Activated CD4-positive, alpha-beta T cell treated with anti-CD3 and anti-CD28 coated beads for 1 hour (primary cell): ENCODE measurements at places on chromosomes 13 and 19.

- DNase-seq: no peak
Observed at GRCh38 chr19:12939975-12940423, 1.6 kb downstream of the CALR start.

DNA sequence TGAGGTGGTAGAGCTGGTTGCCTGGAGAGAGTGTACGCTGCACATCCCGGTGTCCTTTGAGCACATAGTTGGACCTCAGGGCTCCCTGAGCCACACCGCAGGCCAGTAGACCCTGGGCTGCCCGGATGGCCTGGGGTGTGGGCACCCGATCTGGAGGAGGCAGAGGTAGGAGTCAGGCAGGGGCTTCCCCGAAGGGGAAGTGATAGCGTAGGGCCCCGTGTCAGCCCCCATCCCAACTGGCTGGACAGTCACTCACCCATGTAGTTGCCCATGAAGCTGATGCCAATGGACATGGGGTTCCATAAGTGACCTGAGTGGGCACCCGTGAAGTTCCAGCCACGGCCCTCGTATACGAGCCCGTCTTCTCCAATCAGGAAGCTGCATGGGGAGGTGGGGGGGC, 3.6 kb downstream of the PGLYRP1 start:
- DNase-seq: no peak

GRCh38 chr13:25579221-25579620, 207.4 kb downstream of the ATP8A2 start:
- DNase-seq: no peak

- DNase-seq: no peak
Observed at GRCh38 chr19:34788074-34788473, 15.1 kb upstream of the ZNF599 start.

GRCh38 chr13:22092791-22093560, 422.1 kb downstream of the FGF9 start:
- no peak for DNase-seq

- DNase-seq: no peak
Observed at GRCh38 chr13:43414111-43414510, 372.7 kb downstream of the ENOX1 start.

DNA sequence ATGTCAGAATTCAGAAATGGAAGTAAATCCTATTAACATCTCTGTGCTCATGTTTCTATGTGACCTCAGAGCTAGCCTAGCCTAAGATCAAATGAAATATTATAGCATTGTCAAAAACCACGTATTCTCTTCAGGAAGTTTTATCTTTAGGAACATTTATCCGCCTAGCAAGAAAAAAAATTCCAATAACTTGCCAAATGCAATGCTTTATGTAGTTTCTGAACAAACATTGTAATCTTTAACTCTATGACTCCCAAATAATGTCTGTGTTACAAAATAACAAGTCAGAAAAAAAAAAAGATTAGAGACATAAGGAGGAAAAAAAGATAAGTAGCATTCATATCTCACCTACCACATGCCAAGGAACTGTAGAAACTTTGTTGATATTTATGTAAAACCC, 18.4 kb upstream of the IPO5 start:
- no peak for DNase-seq

DNA sequence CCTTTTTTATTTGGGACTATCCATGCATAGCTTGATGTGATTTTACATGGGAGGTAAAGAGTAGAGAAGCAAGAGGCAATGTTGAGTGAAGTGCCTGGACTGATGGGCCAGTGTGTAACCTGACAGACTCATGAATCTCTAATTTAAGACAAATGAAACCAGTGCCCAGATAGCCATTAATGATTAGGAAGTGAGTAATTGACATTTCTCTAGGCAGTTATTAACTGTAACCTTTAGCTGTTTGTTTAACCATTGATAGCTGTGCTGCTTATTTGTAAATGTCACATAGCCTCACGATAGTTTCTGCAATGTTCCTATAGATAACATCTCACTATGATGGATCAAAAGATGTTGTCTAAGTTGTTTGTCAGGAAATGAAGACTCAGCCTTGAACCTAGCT, 1047.5 kb upstream of the SPRY2 start:
- DNase-seq: no peak

GRCh38 chr13:35480346-35480745, 3.9 kb upstream of the MAB21L1 start:
- DNase-seq: no peak

GRCh38 chr19:11347546-11348039, 1.3 kb downstream of the CCDC159 start:
- no peak for DNase-seq

- no peak for DNase-seq
Observed at GRCh38 chr13:31890946-31891345, 140.6 kb upstream of the FRY start.

DNA sequence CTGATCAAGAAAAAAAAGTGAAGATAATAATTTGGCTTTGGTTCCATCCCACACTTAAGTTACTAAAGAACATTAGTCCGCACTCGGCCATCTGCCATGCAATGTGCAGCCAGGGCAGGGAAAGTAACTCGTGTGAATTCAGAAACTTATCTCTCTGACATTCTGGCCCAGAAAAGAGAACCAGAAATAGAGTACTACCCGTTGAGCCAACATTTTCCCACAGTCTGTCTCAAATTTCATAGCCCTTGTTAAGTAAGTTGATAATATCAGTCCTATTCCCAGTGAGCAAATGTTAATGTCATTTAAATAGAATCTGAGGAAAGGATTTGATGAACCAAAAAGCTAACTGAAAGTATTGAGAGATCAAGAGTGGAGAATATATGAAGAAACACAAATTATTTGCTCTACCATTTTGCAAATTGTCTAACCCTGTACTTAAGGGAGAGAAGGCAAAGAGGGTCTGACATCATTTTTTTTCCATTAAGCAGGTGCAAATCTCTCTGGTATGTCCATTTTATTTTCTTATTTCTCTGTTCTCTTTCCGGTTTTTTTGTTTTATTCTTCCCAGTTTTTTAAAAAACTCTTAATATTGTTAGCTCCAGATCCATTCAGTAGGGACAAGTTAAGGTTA, 156.3 kb downstream of the NDFIP2 start:
- DNase-seq: no peak

- no peak for DNase-seq
Observed at GRCh38 chr13:111241006-111241755, 79.3 kb upstream of the TEX29 start.

GRCh38 chr13:76741046-76741445, 145.2 kb downstream of the KCTD12 start:
- no peak for DNase-seq

- DNase-seq: no peak
Observed at GRCh38 chr19:49988007-49988406, 27.0 kb upstream of the SIGLEC11 start.

DNA sequence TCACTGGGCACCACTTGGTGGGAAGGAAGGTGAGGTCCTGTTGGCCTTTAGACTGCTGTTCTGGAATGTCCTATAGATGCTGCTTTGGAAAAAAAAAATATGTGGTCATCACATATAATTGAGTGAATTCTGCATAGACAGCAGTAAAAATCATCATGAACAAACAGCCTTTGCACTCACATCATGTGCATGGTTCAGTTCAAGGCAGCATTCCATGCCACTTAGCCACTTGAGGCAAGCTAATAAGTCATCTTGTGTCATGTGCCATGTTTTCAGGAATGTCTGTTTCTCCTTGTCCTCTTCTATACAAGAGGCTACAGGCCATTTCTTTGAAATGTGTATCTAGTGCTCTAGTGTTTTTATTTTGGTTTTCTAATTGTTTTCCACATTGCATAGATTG, 43.9 kb upstream of the TSC22D1 start:
- no peak for DNase-seq

DNA sequence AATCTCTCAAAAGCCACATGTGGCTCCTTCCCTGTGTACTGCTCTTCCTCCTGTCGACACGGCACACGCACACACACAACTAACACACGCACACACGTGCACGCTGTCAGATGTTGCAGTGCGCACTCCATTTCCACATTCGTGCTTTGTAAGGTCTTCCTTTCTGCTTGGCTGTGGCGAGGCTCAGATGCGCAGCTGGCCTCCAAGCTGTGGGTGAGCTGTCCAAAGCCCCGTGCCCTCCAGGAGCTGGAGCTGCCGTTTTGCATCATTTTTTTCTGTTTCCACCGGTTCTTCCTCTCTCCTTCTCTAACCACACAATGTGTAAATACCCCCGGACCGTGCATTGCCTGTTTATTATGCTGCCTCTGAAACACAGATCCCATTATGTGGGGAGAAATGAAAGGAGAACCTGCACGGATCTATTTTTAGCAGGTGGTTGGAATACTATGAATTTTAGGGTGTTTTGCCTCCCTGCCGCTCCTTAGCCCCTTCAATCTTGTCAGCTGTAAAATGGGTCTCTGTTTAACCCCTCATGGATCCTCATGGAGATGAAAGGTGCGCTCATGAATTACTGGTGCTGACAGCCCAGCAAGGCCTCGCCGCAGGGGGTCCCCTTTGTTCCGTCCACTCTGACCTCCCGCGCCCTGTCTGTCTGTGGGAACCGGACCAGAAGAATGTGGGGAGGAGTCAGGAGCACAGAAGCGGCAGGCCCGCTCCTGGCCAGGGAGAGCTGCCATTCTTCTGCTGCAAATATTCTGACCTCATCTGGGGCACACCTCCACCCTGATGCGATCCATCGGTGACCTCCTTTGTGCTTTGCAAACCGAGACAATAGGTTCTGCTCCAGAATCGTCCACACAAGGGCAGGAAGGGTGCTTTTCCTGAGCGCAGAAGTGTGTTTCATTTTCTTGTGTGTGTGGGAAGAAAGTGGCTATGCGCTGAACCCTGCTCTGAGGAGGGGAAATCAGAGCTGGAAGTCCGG, 137.7 kb downstream of the SOX1 start:
- no peak for DNase-seq

DNA sequence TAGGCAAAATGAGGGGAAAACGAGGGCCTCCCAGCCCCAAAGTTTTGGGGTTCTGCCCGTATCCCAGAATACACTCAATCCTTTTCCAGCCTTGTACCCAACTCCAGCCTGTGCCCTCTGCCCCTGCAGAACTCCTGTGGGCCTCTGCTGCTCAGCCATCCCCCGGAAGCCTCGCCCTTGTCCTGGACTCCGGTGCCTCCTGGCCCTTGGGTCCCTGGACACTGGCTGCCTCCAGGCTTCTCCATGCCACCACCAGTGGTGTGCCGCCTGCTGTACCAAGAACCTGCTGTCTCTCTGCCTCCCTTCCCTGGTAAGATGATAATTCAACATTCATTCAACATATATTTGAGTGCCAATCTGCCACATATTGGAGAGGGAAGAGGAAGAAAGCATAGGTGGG, 3.8 kb downstream of the DMRTC2 start:
- DNase-seq: no peak

GRCh38 chr13:30866677-30867076, 39.4 kb upstream of the MEDAG start:
- no peak for DNase-seq
